ENCODE measurements at places on chromosomes 3 and 15.

DNA sequence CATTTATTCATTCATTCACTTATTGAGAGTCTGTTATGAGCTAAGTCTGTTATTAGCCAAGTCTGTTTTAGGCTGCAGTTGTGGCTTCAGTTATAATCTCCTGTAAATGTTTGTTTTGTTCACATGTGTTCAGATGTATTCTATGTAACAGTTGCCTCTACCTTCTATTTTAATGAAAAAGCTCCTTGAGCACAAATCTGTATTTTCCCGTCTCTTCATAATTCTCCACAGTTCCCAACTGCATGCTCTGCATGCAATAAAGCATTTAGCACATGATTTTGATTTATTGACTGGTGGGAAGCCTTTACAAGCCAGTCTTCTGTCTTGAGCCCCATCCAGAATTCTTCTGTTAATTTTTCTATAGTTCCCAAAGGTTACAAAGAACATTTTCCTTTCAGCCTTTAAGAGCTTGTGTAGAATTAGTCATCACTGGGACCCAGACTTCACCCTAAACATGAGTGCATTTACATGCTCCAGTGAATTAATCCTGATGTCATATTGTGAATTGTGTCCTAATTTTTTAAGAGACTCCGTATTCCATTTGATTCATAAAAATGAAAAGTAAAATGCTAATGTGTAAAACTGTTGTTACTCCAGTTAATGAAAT lies 122.3 kb upstream of the NR2E3 start:
- no peak for DNase-seq

DNA sequence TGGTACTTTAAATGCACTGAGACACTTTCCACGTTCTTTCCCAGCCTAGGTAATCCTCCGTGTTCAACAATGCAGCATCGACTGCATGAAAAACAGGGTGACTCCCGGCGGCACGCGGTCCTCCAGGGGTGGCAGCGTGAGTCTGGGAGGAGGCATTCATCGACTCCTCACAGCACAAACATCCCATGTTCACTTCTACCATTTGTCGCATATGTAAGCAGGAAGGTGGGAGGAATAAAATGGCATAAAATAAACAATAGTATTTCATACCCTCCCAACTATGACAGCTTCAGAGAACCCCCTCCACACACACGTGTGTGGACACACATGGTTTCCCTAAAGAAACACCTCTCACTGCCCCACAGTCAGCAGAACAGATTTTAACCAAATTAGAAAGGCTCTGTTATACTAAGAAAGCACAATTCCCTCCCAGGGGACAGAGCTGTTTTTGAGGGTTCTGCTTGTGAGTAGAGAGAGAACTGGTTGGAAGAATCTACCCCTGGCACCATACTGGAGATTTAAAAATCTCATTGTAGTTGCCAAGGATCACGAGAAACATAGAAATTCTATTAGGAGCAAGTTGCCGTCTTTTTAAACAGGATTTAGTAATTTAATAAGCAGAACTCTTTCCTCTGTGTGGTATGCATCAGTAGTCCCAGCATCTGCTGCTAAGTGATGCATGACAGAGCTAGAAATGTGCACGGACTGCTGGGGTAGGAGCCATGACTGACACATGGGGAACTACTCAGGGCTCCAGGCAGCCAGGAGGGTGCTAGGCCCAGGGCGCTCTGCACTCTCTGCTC lies 6.0 kb downstream of the FAM43A start:
- no peak for DNase-seq

DNA sequence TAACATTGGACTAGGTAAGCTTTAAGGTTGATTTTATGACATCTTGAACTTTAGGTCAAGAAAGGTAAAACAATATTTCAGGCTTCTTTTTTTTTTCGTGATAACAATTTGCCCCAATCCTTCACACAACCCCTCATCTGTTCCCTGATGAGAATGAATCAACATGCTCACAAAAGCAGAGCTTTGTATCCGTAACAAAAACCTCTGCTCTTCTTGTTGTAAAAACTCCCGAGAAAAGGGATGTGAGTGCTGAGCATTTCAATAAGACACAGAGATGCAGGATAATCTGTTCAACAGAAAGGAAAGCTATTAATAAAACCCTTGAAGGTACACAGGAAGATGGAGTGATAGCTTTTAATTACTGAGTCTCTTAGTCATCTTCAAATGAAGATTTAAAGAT lies 94.3 kb downstream of the RAD18 start:
- no peak for DNase-seq

- no peak for DNase-seq
Measured at GRCh38 chr15:30962079-30962478, 29.3 kb downstream of the MTMR10 start.

- no peak for DNase-seq
Measured at GRCh38 chr3:78645628-78646310, 1122.0 kb downstream of the ROBO1 start.

GRCh38 chr3:174441588-174442301 lies 417.4 kb upstream of the NAALADL2 start:
- no peak for DNase-seq

GRCh38 chr15:25789616-25789999 lies 73.5 kb downstream of the ATP10A start:
- no peak for DNase-seq

DNA sequence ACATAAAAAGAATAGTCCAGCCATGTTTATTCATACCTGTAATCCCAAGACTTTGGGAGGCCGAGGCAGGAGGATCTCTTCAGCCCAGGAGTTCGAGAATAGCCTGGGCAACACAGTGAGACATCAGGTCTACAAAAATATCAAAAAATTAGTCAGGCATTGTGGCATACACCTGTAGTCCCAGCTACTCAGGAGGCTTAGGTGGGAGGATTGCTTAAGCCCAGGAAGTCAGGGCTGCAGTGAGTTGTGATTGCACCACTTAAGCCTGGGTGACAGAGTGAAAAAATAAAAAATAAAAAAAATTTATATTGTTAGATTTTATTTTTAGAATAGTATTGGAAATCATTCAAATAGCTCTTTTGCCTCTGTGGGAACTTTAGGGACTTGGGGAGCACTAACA lies 12.8 kb upstream of the TM4SF1 start:
- DNase-seq = no peak

DNA sequence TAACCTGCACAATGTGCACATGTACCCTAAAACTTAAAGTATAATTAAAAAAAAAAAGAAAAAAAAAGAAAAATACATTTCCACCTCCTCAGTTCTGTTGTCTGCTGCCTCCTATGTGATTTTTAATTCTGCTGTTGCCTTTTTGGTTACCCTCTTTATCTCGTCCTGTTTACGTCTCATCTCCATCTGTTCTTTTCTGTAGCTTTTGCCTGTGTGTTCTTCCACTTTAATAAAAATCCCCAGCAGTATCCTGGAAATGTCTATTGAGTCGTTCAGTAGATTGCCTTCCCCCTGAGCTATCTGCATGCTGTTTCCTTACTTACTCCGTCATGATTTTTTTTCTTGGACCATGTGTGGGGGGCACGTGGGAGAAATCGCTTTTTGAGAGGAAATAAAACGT lies 302.5 kb downstream of the FEZF2 start:
- no peak for DNase-seq

DNA sequence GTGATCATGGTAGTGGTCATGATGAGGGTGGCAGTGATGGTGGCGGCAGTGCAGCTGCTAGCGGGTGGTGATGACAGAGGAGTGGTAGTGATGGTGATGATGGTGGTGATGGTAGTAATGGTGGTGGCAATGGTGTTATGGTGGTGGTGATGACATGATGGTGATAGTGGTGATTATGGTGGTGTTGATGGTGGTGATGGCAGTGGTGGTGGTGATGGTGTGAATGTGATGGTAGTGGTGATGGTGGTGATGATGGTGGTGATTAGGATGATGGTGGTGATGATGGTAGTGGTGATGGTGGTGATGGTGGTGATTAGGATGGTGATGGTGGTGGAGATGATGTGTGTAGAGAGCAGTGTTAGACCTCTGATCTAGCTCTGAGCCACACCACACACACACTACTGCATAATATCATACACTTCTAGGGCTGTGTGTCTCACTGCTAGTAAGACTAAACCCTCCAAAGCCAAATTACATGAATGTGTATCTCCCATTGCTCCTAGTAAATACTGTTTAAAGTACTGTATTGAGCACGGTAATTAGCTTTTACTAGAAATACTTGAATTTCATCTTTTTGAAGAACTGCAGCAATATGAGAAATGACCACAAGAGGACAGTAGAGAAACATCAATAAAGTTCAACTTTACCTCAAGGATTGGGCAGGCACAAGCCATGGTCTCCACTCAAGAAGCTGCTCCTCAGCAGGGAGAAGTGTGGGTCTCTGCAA lies 28.8 kb downstream of the TMED3 start:
- no peak for DNase-seq

- no peak for DNase-seq
Measured at GRCh38 chr3:107630779-107631178, 108.0 kb downstream of the BBX start.

- DNase-seq = no peak
Measured at GRCh38 chr3:130507746-130508145, 9.2 kb upstream of the COL6A6 start.

- peak; percentile 62 for DNase-seq
Measured at GRCh38 chr3:111715911-111716523, 120.9 kb upstream of the ZBED2 start.

DNA sequence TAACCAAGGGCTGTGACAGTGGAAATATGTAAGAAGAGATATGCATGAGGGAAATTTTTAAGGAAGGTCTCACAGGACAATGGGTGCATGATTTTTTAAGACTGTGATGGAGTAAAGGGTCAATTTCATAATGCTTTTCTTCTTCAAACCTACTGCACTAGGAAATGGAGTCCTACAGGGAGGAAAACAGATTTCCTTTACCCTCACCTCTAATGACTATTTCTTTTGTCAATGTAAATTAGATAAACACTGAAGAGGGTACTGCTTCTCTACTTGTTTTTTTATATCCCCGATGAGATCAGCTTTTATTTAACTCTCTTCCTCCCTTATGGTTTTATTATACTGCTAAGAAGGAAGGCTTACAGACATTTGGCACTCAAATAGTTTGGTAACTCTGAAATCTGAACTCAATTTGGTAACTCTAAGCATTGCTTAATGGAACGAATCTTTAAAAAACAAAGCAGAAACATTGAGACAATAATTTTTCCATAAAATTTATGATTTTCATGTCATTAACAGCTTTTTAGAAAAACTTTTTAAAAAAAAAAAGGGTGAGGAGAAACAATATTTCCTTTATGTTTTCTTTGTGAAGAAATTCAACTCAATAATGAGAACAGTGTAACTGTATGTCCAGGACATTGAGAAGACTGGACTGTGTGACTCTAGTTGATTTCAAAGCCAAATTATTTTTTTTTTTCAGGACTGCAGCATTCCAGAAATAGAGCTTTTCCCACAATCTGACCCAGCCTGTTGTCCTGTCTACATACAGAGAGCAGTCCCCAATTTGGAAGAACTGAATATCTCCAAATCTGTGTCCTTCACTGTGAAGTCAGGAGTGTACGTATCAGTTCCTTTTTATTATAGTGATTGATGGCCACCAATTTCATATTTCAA lies 64.4 kb downstream of the CRYBG3 start:
- DNase-seq = no peak

GRCh38 chr3:14431452-14431916 lies 29.1 kb downstream of the SLC6A6 start:
- peak; percentile 27 for DNase-seq

GRCh38 chr3:83802801-83803200 lies 1156.0 kb upstream of the CADM2 start:
- DNase-seq = no peak

DNA sequence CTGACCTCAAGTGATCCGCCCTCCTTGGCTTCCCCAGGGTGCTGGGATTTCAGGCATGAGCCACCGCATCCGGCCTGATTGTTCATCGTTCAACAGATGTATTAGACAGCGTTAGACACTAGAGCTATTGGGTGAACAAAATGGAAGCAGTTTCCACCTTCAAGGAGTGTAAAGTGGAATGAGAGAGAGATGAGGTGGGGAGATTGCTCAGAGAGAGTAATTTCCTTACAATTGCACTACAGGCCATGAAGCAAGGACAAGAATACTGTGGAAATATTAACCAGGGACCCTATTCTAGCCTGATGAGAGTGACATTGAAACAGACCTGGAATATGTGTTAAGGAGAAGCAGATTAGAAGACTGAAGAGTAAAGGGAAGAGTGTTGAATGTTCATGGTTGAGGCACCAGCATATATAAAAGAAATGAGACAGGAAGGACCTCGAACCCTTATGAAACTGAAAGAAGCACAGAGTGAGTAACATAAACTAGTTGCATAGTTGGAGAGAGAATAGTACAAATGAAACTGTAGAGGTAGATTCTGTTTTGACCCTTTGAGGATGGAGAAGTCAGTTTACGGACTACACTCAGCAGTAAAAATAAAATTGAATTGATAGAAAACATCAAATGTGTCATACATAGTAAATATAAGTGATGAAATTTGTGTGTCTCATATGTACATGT lies 7.2 kb downstream of the RTF1 start:
- DNase-seq = no peak

DNA sequence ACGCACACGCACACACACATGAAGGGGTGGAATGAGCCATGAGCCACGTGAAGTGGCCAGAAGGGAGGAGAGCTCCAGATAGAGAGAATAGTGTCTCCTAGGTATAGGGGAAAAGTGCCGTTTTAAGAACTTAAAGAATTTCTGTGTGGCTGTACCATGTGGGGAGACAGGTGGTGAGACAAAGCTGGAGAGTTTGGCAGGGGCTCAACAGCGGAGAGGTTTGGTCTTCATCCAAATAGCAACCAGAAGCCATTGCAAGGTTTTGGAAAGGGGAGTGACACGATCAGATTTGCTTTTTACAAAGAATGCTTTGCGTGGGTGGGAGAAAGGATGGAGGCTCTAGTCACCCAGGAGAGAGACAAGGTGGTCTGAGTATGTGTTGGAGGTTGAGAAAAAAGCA lies 146.0 kb downstream of the IL20RB start:
- DNase-seq = no peak

GRCh38 chr3:121481106-121481880 lies 64.5 kb downstream of the POLQ start:
- DNase-seq = no peak

Data from activated naive CD4-positive, alpha-beta T cell treated with Interleukin-2 at 50 U/mL for 16 hours (primary cell).